ENCODE measurements at places on chromosomes 6 and 20.
A peak's percentile ranks its signal among the peaks of the same experiment; 100 is the strongest.

GRCh38 chr6:35046103-35046502 is 95.0 kb downstream of the TCP11 start:
- DNase-seq, result no peak

- DNase-seq, result no peak
Measured at GRCh38 chr6:90186637-90187371, 109.8 kb downstream of the BACH2 start.

GRCh38 chr20:9147547-9148024 is 78.7 kb downstream of the PLCB4 start:
- no peak for DNase-seq

DNA sequence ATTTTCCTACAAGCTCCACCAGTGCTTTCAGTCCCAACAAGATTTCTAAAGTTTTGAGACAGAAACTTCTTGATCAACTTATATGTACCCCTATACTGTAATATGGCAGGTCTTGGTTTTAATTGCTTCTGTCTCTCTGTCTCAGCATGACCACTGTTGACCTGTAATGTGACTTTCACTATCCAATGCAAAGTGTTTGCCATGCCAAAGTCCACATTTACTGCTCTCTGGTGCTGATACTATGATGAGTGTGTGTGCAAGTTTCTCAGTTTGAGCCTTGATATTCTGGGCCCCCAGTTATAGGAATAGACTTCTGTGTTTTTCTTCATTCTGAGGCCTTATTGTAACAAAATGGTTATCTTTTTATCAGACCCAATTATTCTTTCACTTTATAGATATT is 45.8 kb downstream of the OR2J2 start:
- DNase-seq, result no peak

DNA sequence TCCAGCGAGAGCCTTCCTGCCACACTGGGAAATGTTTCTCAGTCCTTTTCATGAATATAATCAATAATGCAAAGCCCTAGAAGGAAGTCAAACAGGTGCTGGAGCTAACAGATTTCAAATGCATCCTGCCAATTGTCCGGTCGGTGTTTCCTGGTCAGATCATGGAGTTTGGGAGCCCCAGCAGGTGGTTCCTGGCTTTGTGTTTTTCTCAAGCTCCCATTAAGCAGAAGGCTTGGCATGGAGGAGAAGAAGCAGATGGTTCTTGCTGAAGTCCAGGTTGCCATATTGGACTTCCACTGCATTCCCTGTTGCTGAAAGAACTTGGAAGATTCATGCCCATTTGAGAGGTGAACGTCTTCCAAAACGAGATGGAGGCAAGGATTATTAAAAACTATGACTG is 68.6 kb downstream of the GFOD1 start:
- DNase-seq, result no peak

DNA sequence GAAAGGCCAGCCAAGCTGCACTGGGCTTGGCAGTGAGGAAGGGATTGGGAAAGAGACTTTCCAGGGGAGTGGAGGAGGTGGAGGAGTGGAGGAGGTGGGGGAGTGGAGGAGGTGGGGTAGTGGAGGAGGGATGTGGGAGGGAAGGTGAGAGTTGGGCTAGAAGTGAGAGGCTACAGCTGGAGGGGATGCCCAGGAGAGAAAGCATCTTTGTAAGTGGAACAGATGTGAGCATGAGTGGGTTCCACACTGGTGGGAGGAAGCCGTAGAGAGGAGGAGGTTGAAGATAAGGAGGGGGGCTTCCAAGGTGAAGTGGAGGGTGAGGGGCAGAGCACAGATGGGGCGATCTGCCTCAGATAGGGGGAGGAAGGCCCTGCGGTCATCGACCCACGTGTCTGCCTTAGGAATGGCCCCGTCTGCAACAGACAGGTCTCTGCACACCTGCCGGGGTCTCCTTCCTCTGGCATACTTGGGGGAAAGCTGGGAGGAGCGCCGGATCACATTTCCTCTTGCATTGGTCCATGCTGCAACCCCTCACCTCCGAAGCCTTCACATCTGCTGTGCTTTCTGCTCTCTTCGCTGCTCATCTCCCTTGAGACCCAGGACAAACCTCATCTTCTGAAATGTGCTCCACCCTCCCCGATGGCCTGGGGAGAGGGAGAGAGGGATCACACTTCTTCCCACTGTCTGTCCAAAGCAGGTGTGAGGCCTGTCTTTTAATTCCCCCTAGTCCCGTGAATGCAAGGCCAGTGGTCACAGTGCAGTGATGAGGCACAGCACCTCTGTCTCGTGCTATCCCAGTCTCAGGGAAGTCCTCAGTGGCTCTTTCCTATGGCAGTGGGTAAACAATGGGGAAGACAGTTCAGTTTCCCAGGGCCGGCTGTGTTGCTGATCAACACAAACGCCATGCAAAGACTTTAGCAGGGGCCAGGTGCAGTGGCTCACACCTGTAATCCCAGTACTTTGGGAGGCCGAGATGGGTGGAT is 48.6 kb upstream of the SNX9 start:
- DNase-seq, result no peak

DNA sequence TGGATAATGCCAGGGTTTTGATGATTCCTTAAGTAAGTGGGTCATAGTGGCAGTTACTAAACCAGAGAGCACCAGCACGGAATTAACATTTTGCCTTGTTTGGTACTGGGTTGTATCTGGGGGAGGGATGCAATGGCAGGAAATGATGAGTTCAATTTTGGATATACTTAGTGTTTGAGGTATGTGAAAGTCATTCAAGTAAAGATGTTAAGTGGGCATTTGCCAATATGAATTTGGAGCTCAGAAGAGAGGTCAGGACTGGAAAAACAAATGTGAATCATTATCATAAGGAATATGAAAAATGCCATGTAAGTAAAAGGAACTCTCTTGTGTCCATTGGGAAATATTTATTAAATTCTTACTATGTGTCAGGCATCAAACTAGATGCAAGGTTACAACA is 6.2 kb downstream of the PXT1 start:
- no peak for DNase-seq

DNA sequence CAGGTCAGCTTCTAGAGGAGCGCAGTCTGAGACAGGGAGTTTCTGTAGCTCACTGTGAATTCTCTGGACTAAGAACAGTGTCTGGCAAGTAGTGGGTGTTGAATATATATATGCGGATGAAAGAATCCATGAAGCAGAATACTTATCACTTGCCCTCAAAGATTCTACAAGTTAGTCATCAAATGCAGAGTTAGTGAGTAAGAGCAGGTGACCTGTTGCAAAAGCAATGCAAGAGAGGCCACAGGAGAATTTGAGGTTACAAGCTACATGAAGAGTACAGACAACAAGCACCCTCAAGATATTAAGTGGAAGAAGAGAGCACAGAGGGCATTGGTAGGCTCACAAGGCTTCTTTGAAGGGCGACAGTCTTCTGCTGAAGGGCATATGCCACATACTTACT is 103.4 kb upstream of the BTBD3 start:
- DNase-seq, result no peak

DNA sequence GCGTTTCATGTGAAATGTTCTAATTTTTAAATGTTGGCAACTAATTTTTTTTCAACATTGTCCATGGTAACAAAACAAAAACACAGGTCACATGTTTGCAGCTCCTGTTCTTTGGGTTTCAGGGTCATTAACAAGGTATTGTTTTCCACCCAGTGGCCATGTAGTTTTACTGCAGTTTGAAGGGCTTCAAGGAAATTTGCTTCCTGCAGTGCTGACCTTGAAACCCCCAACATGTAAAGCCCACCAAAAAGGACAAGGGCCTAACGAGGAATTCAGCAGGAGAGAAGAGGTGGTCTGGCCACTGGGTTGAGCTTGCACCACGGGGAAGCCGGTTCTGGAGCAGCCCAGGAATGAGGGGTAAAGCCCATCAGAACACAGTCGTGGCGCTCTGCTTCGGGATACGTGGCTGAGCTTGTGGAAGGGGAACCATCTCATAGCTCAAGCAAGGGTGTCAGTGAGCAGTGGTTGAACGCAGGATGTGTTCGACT is 13.9 kb upstream of the KLHL31 start:
- DNase-seq, result no peak

- DNase-seq, result no peak
Measured at GRCh38 chr6:11008821-11009220, 35.3 kb downstream of the ELOVL2 start.

- no peak for DNase-seq
Measured at GRCh38 chr20:52469128-52469527, 277.5 kb upstream of the ZFP64 start.

DNA sequence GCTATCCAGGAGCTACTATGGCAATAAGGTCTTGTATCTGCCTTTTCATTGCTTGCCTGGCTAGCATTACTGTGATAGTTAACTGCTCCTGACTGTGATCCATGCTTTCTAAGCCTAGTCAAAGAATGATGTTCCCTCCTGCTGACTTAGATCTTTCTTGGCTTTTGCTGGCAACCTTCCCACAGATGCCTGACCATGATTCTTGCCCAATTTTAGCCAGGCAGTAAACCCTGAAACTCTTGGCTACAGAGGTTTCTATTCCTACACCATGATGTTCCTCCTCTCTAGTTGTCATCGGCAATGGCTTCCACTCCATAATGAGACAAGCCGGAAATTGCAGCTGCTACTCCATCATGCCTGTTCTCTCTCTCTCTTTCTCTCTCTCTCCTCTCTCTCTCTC is 238.1 kb downstream of the HAO1 start:
- DNase-seq, result no peak

DNA sequence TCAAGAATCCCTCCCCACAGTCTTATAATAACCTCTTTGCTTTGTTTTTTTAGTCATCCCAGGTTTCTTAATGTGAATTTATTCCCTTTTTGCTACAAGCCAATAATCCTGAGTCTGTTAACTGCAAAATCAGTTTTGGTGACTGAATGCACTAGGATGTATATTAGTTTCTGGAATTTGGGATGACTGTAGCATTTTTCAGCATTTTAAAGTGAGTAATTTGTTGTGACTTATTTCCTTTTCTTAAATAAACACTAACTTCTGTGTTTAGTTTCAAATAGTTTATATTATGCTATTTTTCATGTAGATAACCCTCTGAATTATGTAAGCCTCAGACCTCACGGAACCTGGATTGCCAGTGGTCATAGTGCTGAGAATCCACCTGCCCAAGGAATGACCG is 5.5 kb downstream of the CST1 start:
- no peak for DNase-seq

DNA sequence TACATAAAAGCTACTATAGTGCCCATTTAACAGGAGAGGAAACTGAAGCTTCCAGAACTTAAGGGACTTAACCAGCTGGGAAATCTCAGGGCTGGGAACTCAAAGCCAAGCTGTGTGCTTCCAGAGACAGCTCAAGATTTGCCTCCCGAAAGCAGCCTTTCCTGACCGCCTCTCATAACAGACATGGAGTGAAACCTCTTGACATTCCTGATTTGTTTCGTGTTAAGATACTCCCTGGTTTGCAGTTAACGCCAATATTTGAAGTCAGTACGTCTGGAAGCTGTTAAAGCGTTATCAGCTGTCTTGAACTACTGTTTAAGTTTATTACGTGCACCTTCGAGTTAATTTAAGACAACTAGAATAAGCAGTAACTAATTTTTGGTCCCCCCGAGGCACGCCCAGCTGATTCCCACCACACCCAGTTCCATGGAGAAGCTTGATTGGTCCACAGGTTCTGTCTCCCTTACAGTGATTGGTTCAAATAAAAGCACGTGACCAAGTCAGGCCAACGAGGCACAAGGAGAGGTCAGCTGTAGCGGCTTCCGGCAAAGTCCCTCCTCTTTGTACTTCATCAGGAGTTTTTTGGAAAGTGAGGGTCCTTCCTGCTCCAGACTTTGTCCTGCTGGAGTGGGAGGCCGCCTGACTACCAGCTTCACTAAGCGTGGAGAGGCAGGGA is 8.9 kb upstream of the TCP11 start:
- DNase-seq, result no peak

DNA sequence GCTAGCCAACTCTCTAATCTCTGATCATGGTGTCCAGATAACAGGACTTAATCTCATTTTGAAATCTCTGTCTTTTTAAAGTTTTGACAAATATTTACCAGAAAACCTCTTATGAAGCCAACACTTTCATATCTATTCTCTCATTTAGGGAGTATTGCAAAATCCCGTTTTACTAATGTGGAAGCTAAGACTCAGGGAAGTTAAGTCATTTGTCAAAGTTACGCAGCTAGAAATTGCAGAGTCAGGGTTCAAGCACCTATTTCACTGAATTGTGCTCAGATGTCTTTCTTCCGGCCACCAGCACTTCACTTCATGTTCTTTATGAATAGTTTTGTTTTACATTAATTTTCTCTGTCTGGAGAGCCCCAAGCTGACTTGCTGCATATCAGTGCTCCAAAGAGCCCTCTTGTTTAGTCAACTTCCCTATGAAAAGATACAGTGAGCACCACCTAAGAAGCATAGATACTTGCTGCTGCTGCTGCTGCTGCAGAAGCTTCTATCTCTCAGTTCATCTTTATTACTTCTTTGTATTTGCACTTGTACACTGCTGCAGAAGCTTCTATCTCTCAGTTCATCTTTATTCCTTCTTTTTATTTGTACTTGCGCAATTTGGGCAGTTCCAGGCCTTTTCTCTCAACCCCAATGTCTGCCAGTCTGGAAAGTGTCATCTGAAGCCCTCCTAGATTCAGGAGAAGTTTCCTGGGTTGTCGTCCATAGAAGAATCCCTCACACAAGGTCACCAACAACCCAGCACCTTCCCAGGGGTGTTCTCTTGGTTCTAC is 329.7 kb downstream of the MAFB start:
- DNase-seq, result no peak

GRCh38 chr6:168383062-168383854 is 57.7 kb upstream of the SMOC2 start:
- DNase-seq, result no peak

- DNase-seq, result no peak
Measured at GRCh38 chr6:125733516-125734300, 15.7 kb upstream of the HEY2 start.

GRCh38 chr20:9493803-9494202 is 20.6 kb upstream of the LAMP5 start:
- no peak for DNase-seq

DNA sequence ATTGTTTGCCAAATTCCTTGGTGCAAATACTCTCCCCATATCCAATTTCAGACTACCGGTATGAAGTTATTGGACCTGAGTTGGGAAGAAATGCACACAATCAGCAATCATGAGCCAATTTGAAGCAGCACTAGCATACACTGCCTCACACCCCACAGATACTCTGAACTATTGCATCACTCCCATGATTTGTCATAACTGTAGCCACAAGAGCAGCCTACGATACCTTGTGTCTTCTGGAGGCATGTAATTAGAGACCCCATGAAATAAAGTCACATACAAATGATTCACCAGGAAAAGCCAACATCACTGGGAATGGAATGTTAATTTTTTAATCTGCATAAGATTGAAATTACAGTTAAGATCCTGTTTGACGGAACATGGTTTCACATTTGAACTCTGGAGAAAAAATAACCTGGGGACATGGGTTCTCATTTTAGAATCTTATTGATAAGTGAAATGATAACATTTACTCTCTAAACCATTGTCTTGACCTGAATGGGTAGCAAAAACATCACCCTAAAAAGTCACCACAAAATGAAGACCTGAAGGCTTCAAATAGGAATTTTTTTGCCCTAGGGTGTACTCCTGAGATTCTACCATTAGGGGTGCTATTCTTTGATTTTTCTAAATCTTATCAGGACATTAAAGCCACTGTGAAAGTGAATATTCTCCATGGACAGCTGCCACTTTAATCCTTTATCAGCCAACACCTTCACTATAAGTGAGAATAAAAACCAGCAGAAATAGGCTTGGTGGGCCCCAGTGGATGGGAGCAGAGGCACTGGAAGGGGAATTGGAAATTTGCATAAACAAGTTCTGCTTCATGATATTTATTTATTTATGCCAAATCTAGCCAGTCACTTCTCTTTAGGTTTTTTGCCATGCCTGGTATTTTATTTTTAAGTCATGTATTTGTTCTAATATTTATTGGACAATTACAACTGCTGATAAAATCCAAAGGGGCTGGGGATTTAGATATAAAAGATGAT is 34.5 kb upstream of the HBS1L start:
- peak; percentile 33 for DNase-seq

- DNase-seq, result no peak
Measured at GRCh38 chr6:135701426-135701825, 150.1 kb upstream of the PDE7B start.

Data from activated naive CD4-positive, alpha-beta T cell treated with anti-CD3 and anti-CD28 coated beads, Interleukin-2, amount 50 U/mL, for 16 hours (primary cell).